ENCODE measurements at places on chromosomes 4 and X.

GRCh38 chr4:17713779-17714178 lies 67.6 kb downstream of the FAM184B start:
- no peak for DNase-seq

- DNase-seq, result no peak
Measured at GRCh38 chr4:37561196-37561802, 124.9 kb downstream of the RELL1 start.

DNA sequence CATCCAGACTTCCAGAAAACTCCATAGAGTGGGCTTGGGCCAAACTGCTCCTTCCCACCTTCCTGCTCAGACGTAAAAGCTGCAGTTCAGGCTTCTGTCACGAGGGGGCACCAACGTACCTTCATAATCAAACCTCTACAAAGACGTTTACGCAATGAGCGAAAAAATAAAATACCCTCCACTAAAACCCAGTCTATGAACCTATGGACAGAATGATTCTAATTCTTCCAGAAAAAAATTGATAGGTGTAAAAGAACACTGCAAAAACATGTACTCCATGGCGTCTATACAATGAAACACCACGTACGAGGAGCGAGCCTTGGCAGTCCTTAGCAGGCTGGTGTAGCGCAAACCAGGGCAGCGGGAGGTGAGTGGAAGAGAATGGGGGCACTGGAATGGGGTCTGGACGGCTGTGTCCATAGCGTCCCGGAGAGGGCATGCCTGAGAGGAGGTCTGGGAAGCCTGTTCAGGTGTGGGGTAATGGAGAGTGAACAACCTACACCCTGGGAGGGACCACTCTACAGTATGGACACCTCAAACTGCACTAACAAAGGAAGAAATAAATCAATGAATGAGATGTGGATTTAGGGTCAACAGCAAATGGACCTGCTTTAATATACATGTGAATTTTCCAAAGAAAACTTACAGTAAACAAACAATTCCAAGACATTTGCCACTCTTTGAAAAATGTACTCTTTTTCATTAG lies 14.4 kb upstream of the RAB40A start:
- peak; percentile 5 for DNase-seq

- no peak for DNase-seq
Measured at GRCh38 chr4:2271279-2272025, 9.5 kb upstream of the MXD4 start.

DNA sequence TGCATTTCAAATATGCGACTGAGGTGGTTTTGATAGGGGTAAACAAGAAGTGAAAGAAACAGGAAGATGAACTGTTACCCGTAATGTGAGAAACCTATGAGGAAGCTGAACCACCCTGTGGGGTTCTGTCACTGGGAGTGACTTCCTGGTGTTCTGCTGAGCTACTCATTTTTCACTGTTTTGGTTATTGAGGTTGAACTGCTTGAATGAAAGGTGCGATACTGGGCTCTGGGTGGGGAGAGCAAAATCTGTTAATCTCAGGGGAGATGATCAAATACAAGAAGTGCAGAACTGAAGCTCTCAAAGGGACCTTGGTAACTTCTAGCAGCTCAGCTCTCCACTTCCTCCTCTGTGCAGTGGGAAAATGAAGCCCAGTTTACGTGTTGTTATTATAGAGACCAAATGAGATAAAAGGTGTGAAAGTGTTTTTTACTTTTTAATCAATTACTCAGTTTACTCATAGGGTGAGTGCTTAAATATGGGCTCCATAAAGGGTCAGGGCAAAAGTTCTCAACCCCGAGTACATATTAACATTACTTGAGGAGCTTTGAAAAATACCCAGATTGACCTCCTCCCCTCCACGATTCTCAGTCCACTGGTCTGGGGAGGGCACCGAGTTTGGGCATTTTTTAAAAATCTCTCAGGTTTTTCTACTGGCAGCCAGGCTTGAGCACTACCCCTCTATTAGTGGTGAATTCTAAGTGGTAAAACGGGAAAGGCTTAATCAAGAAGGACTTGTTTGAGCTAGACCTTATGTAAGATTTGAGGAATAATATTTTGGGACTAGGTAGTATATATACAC lies 66.7 kb downstream of the COQ2 start:
- no peak for DNase-seq

DNA sequence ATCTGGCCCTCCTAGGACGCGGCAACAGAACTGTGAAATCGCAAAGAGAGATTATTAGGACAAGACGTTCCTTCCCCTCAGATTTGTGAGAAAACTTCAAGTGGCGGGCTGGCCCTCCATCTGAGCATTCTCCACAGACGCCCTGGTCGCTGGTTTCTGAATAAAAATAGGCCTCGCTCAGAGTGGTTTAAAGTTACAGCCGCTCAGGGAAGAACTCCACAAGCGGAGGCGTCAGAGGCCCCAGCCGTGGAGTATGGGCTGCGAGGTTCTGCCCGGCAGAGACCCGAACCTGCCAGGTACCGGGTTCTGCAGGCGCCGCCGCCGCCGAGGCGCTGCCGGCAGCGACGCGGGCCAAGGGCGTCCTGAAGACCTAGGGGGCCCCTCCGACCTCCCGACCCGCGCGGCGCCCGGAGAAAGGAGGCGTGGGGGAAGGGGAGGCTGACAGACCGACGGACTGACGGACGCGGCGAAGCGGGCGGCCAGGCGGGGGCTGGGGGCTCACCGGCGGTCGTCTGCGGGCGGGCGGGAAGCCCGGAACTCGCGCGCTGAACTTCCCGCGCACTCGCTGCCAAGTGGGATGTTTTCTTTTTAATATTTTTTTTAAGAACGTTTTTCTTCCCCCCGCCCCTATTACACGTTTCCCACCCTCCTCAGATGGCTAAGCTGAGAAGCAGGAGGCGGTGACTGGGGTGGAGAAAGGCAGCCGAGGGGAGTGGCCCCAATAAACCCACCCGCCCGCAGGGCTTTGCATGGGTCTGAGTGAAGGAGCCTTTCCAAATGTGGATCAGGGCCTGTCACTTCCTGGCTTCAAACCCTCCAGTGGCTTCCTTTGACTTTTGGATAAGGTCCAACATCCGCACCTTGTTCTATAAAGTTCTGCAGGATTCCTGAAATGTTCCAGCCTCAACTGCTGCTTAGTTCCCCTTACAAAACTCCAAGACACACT lies at the start of gene PABPC4L:
TSS of gene PABPC4L (minus strand) at position 574 of the 946 bp plus-strand sequence. CDS start 770 bp downstream, outside the sequence.
- no peak for DNase-seq

GRCh38 chrX:30613721-30614120 lies 36.2 kb upstream of the TASL start:
- DNase-seq, result no peak

GRCh38 chr4:150164956-150165629 lies 86.8 kb downstream of the DCLK2 start:
- no peak for DNase-seq

- no peak for DNase-seq
Measured at GRCh38 chr4:6248394-6248793, 21.3 kb upstream of the WFS1 start.

GRCh38 chr4:72390409-72390808 lies 178.6 kb downstream of the ADAMTS3 start:
- no peak for DNase-seq

DNA sequence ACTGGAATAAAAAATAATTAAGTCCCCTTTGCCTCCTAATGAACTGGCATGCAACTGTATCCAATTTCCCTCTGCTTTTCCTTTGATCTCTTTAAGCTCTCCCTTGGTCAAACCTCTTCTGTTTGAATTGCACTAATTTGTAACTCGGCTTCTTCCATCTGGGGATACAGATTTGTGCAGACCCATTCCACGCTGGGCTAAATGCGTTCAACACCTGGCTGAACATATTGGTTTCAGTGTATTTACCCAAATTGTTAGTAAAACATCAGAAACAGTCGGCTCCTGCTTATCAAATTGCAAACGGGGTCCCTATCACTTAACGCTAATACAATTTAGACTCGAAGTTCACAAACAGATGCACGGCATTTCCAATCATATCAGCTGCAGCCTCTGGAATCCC lies 124.9 kb upstream of the TAPT1 start:
- no peak for DNase-seq

- no peak for DNase-seq
Measured at GRCh38 chr4:163404580-163404979, 60.9 kb downstream of the NPY5R start.

DNA sequence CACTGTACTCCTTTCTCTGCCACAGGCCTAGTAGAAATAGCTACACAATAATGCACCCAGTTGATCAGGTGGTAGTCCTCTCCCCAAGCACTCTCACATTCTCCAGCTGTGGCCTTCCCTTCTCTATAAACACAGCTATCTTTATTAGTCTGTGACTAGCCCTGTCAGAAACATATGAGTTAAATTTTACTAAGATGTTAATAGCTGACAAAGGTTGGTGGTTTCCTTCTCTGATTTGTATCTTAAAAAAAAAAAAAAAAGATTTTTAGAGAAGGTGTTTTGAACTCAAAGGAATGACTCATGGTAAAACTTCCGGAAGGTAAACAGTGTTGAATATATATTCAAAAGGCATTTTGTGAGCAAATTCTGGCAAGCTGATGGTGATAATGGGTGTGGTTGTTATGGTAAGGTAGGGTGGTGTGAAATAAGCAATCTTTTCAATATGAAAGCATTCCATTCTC lies 327.4 kb downstream of the PPP3CA start:
- no peak for DNase-seq

- DNase-seq, result no peak
Measured at GRCh38 chr4:98573791-98574190, 84.6 kb downstream of the TSPAN5 start.

DNA sequence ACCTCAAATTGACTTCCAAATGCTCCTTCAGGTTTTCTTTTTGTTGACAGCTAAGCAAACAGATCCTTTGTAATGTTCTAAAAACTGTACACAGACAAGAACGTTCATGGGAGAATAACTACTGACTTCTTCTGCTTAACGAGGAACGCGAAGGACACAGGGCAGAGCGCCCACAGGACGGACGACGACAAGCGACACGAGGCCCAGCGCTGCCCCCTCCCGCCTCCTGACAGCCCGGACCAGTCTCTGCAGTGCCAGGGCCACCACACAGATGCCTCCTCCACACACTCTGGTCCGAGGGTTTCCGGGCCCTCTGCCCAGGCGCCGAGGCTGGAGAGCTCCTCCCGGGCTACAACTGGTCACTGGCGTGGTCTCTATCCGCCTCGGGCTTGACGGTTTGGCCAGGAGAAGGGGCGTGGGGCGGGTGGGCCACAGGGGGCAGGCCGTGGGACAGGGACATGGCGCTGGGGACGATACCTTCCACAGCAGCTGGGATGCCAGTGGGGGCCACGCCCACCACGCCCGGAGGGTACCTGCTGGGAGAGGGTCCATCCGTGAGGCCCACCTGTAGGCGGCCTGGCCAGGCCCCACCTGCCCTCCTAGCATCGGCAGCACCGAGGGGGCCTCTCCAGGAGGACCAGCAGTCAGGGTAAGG lies 36.9 kb downstream of the CTBP1 start:
- DNase-seq, result peak; percentile 37

- no peak for DNase-seq
Measured at GRCh38 chrX:3262901-3263300, 83.6 kb downstream of the MXRA5 start.

DNA sequence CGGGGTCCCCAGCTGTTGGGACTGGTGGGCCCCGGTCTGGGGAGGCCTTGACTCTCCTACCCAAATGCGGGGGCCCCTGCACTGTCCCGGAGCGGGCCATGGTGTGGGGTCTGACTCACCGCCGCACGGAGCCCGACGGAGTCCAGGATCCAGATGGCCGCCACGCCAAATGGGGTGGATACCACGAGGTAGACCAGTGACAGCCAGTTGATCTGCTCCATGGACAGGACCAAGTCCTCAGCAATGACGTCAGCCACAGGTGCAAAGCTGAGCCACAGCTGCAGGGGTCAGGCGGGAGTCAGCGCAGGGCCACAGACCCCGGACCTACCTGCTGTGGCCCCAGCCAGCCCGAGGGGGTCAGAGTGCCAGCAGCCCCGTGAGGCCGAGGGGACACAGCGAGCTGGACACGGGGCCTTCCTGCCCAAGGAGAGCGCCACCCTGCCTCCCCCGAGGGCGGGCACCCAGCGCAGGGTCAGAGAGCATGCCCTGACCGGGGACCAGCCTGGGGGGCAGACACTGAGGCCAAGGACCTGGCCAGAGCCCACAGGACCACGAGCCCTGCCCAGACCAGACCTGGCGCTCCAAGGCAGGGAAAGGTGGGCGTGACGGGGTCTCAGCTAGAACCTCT lies 2.4 kb downstream of the SLC49A3 start:
- no peak for DNase-seq

DNA sequence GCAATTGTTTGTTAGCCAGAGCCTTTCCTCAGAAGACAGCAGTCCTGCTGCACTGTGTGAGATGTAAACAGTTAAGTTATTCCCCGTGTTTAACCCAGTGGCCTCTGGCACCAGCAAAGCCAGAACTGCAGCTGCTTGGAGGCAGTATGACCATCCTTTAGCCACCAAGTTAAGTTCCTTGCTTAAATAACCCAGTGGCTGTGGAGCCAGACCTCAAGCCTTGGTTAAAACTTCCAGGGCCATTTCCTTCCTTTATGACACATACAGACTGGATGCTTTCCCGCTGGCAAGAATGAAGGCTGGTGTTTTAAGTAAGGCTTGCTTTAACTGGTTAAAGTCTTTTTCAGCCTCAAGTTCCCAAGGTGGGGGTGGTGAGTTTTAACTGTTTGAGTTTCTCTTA lies 379.8 kb downstream of the DCAF12L2 start:
- no peak for DNase-seq

All from cerebellar nuclear complex (tissue), 1 donor.